ENCODE measurements at places on chromosomes 5 and 9.

- DNase-seq = no peak
Observed at GRCh38 chr9:20650313-20650712, 28.0 kb upstream of the MLLT3 start.

GRCh38 chr5:56202483-56202882, 30.6 kb downstream of the ANKRD55 start:
- DNase-seq = no peak

GRCh38 chr9:96367943-96368342, 15.6 kb downstream of the SLC35D2 start:
- no peak for DNase-seq

DNA sequence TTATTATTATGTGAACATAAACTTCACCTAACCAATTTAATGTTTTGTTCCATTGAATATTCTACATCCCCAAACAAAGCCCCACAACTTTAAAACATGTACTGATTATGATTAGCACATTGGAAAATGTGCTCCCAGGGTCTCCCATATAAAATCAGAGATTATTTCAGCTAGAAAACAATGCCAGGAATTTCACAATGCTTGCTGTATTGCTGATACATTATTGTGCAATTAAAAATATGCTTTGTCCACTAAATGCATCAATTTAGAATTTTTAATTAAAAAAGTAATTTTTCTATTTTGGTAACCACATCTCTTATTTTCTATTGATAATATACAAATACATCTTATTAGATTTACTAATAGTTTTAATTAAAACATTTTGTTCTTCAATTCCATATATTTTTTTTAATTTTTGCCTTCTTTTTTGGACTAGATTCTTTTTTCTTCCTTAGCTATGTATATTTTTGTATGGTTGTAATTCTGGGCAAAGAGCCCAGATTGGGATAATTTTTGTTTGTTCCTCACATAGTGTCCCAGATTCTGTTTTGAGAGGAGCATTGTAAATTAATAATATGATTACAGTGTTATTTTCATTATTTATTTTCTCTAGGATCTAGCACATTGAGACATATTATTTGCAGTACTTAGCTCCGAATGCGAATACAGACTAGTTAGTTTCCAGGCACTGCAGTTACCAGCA, 241.5 kb upstream of the CDH18 start:
- no peak for DNase-seq

- no peak for DNase-seq
Observed at GRCh38 chr5:33501899-33502298, 61.1 kb downstream of the TARS1 start.

DNA sequence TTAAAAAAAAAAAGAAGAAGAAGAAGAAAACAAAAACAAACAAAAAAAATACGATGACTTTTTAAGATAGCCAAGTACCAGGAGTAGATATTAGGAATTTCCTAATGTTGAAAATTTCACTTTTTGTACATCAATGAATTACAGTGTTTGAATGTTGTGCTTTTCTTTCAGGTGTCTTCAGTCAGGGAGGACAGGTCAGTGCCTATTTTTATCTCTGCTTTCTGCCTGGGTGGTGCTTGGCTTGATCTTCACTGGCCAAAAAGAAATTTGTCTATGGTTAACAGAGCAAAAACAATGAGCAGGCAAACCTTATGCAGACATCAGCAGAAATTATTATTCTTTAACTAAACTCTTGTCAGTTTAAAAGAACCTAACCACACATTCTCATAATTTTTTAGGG, 3.0 kb downstream of the SPINK6 start:
- no peak for DNase-seq

DNA sequence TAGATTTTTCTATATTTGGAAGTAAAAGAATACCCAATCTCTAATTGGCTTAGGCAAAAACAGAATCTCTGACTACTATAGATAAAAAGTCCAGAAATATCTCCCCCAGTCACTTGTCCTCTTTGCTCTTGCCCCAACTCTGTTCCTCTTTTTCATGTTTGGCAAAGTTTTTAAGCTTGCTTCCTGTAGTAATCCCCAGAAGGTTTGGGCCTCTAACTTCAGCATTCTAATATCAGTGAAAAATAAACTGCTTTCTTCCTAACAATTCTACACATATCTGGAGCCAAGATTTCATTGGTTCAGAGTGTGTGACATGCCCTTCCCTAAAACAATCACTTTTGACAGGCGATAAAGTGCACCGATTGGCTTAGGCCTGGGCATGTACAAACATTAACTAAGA, 1680.3 kb downstream of the MAT2B start:
- DNase-seq = no peak

GRCh38 chr5:141040093-141040770, 10.9 kb upstream of the PCDHB1 start:
- peak; percentile 88 for DNase-seq

- no peak for DNase-seq
Observed at GRCh38 chr9:72751541-72751940, 201.3 kb downstream of the ALDH1A1 start.

DNA sequence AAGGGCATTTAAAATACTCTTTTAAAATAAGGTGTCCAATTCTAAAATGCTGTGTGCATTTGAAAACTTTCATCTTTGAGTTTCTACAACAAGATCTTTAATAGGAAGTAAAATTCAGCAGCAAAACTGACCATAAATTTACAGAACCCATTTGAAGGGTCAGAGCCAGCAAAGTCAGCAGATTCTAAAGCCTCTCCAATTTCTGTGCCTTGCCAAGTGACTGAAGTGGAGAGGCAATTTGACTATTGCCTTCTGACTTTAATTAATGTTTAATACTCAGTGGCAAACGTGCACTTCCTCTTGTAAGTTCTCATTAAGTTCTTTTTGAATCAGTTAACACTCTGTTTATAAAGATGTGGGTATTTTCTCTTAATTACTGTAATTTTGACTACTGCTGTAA, 155.2 kb downstream of the BAAT start:
- DNase-seq = peak; percentile 22

GRCh38 chr5:171837522-171837921, 51.9 kb downstream of the SMIM23 start:
- no peak for DNase-seq

DNA sequence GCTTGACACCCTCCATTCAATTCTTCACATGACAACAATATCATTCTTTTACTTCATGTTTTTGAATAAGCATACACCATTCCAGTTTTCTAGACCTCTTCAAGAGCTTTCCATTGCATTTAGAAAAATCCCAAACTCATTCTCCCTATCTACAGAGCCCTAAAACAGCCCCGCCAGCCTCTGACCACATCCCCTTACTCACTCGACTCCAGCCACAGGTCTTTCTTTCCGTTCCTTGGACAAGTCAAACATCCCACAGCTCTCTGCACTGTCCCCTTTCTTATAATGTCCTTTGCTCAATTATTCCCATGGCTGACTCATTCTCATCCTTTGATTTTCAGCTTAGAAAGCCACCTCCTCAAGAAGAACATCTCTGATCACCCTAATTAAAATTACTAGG, 38.2 kb downstream of the TTC39B start:
- no peak for DNase-seq

- DNase-seq = no peak
Observed at GRCh38 chr5:600886-601541, 11.1 kb upstream of the CEP72 start.

DNA sequence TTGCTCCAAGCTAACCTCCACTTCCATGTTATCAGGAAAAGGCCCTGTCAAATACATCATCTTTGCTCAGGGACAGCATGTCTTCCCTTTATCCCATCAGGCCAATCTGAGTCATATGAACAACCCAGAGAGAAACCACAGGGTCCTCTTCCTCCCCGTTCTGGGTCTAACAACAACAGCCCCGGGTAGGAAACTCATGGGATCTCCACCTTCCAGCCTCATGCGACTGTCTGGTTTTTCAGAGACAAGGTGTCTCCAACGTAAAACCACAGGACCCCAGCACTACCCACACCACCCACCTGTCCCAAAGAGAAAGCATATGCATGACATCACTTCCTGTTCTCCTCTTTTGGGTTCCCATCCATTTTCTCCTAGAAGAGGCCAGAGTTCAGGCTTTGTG, 217.9 kb downstream of the ENC1 start:
- DNase-seq = no peak

- DNase-seq = no peak
Observed at GRCh38 chr9:36738318-36738976, 165.8 kb downstream of the MELK start.

GRCh38 chr5:67214707-67215447, 18.3 kb upstream of the CD180 start:
- no peak for DNase-seq

- DNase-seq = no peak
Observed at GRCh38 chr5:132510076-132510475, 19.5 kb upstream of the IRF1 start.

- DNase-seq = no peak
Observed at GRCh38 chr9:113659740-113660139, 196.2 kb downstream of the RGS3 start.

GRCh38 chr5:129951039-129951438, 46.8 kb downstream of the CHSY3 start:
- no peak for DNase-seq

DNA sequence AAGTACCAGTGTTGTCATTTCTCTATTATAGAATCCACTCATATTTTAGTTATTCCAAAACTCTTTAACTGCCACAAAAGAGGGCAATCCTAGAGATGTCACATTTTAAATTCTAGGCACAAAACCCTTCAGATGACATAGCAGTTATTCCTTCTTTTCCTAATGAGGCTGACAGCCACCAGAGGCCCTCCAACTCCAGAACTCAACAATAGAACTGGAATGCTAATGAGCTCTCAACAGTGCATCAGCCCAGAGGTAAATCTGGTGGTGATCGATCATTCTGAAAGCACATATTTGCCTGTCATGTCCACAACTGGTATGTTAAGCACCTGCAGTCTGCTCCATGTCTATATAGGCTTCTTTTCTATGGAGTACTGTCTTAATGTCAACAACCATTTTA, 40.2 kb upstream of the RAB3C start:
- no peak for DNase-seq

- DNase-seq = no peak
Observed at GRCh38 chr9:129761901-129762369, 9.1 kb upstream of the PTGES start.

DNA sequence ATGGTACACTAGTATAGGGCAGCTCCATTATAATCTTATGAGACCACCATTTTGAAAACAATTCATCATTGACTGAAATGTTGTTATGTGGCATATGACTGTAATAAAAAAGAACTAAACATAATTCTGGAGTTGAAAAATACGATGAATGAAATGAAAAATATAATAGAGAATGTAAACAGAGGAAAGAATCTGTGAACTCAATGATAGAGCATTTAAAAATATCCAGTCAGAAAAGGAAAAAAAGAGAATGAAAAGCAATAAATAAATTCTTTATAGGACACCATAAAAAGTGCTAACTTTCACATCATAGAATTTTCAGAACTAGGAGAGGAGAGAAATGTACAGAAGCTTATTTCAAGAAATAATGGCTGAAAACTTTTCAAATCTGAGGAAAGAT, 17.6 kb upstream of the VCAN start:
- DNase-seq = no peak

- DNase-seq = no peak
Observed at GRCh38 chr5:56359809-56360685, 126.9 kb upstream of the ANKRD55 start.

DNA sequence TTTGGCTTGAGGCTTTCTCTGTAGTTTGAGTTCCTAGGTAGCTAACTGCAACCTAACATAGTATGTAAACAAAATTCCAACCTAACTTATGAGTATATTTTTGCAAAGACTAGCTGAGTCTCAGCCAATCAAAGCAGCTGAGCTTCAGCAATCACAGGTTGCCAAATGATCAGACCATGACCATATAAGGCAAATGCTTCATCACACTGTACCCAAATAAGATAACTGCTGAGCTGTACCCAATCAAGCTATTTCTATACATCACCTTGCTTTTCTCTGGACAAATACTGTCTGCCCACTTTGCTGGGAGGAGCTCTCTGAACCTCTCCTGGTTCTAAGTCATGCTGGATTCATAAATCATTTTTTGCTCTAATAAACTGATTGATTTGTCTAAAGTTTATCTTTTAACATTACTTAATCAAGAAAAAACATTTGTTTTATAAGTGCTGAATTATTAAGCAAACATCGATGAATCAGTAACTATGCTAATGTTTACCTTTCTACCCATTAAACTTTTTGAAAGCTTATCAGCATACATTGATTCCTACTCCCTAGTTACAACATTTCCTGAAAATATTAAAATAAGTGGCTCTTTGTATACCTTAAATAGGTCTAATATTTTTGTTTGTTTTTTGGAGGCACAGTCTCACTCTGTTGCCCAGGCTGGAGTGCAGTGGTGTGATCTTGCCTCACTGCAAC, 129.7 kb upstream of the PCA3 start:
- DNase-seq = no peak

- peak; percentile 47 for DNase-seq
Observed at GRCh38 chr9:112104401-112104800, 70.7 kb downstream of the SUSD1 start.

DNA sequence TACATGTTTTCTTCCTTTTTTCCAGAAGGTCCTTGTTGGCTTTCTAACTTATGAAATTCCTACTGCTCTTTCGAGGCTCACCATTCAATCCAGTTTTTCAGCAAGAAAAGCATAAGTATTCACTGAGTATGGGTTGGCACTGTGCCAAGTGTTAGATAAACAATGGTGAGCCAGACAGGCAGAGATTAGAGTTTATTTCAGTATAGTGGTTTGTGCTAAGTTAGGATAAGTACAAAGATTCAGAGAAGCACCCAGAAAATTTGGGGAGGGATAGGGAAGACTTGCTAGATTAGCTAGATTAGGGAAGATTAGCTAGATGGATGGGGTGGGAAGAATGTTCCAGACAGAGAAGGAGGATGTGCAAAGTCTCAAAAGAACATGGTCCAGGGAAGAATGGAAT, 122.9 kb downstream of the OXCT1 start:
- DNase-seq = peak; percentile 10

DNA sequence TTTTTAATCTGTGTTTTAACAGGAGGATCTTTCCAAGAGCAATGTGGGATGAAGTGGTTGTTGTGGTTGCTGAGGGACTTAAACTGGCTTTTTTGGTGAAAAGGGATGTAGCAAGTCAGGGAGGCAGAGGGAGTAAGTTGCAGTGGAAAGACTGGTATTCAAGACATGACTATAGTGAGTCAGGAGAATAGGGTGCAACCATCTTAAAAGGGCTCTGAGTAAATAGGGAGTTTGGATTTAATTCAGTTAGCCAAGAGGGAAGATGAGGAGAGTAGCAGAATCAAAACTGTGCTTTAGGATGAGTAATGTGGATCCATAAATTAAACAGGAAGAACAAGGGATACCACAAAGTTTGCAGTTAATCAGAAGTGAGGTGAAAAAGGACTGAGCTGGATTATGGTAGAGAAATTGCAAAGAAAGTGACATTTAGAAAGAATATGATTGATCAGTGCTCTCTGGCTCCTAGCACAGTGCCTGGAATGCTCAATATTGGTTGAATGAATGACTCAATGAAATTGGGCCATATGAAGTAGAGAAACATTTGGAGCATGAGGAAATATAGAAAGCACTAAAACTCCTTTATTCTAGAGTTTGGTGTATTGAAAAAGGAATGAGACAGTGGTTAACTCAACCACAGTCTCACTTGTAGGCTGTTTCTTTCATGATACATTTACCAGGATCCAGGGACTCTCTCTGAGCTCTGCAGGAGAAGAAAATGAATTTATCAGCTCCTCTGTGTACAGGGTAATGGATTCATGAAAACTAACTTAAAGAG, 5.1 kb downstream of the POLR3G start:
- DNase-seq = no peak
